ENCODE measurements at places on chromosomes 16 and 17.

DNA sequence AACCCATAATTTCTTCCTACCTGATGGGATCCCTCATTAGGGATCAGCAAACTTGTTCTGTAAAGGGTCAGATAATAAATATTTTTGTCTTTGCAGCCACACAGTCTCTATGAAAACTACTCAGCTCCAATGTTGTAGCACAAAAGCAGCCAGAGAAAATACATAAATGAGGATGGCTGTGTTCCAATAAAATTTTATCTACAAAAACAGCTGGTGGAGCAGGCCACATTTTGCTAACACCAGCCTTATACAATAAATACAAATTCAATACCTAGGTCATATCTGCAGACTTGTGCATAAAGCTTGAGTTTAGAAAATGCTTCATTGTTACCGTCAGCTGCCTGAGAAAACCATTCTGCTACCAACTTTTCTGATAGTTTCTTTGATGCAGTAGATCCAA is 38.4 kb upstream of the INTS2 start:
- DNase-seq = no peak

DNA sequence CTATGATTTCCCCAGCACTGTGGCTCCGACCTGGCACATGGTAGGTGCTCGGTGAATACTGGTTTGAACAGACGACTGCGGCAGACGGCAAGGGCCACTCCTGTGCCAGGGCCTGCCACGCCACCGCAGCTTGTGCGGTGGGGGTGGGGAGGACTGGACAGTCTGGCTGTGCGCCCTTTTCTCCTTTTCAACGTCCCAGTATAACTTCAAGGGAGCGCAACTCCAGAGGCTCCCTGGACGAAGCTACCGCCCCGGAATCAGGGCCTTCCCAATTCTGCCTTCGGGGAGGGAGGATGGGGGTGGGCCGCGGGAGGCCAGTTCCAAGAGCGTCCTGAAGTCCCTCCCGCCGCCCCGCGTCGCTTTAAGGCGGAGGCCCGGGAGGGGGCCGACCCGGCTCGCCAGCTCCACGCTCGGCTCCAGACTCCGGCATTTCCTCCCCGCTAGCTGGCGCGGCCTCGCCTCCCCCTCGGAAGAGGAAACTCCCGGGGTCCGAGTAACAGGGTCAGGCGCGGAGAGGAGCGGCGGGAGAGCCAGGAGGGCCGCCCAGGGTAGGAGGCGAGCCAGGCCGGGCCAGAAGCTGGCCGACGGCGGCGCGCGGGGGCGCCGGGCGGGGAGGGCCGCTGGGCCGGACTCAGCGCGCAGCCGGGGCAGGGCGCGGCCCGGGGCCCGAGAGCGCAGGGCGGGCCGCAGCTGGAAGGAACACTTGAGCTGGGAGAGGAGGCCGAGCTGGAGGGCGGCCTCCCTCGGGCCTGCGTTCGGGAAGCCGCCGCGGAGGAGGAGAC is at the start of gene ITPRIPL2:
Gene ITPRIPL2, plus strand, starts transcription at position 388 of the 782 bp plus-strand sequence. CDS start 498 bp downstream, outside the sequence.
- DNase-seq = peak; percentile 34

- peak; percentile 59 for DNase-seq
Observed at GRCh38 chr16:4314532-4315185, 1.2 kb upstream of the GLIS2 start.

DNA sequence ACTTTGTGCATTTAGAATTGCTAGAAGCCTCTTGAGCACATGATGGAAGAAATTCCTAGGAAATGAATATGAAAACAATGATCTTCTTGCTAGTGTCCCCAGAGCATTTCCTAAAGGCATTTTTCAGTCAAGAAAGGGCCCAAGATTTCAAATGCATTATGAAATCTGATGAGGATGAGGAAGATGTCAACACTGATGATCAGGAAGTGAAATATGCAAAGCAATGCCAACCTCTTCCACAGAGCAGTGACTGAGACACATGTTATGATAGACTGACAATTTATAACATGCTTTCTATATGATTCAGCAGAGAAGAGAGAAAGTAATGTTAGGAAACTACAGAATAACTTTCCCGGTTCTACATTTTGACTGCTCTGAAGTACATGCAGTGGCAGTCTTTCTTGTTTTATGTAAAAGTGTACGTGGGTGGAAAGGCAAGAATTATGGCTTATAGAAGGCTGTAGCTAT is 859.1 kb upstream of the GOT2 start:
- no peak for DNase-seq

DNA sequence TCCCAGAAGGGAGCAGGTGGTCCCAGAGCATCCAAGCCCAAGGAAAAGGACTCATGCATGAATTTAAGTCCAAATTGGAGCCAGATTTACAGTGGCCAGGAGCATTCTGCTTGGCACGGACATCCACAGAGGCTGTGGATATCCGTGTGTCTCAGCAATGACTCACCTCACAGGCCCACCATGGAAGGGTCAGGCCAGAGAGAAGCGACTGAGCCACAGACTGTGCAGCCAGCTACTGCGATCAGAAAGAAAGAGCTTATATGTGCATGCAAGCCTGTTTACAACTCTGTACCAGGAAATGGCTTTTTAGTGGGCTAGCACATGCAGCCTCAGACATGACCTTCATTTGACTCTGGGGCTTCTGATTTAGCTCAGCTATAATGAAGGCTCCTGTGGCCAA is 231.0 kb downstream of the C16orf95 start:
- peak; percentile 24 for DNase-seq

GRCh38 chr16:67945392-67945933 is 1.5 kb upstream of the LCAT start:
- no peak for DNase-seq

DNA sequence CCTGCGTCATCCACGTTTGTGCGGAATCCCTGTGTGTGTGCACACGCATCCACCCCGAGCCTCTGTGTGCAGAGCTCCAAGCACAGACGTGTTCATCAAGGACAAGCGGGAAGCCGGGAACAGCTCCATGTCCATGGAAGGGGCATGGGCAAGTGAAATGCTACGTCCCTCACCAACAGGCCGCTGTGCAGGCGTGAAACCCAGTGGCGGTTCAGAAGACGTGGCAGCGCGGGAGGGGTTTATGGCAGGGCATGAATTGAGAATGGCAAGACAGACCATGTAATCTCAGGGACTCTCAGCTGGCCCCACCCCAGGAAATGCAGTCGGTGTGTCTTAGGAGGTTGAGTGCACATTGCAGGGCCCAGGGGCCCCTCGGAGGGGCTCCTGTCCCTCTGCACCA is 52.7 kb downstream of the TBC1D16 start:
- DNase-seq = no peak

GRCh38 chr16:83397601-83398291 is 410.0 kb upstream of the HSBP1 start:
- no peak for DNase-seq

- no peak for DNase-seq
Observed at GRCh38 chr16:27226976-27227705, 23.8 kb downstream of the KDM8 start.

DNA sequence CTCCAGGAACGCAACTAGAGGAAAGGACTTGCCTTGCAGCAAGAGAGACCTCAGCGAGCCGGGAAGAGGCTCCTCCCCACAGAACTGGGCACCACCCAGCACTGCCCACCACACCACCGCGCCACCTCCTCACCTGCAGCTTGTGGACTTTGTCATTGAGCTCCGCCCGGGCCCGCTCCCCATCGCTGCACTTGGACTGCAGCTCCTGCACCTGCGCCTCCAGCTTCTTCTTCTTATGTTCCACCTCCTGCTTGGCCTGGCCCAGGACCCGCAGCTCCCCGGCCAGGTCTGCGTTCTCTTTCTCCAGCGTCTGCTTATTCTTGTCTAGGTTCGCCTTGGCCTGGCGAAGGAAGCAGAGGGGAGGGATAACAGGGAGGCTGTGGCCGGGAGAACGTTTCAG is 76.7 kb downstream of the NDE1 start:
- no peak for DNase-seq
